Kidney (tissue), 22 donors: ENCODE measurements at places on chromosomes 12 and 14. TPM values are rescaled to one million over a fixed set of nuclear protein-coding genes. Genes with fewer than 3 reads are reported as not detected.
A peak's percentile ranks its signal among the peaks of the same experiment; 100 is the strongest.

PLEKHG3 gene
- 127 TPM for total RNA-seq

DNA sequence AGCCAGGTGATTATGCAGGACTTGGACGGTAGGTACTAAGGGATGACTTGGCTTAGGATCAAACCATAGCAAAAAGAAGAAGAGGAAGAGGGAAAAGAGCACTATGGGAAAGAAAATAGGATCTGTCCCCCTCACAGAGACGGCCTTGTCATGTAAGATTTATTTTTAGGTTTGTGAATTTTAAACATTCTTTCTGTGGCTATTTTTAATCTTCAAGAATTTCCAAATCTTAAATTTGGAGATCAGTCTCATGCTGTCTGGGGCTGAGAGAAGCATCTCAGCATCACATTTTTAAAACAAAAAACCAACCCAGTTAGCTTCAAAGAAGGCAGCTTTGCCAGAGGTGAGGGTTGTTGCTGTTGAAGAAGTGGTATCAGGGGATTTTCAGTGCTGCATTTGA is 52.6 kb upstream of the STRN3 start:
- DNase-seq, result no peak
- no peak overlapping the region for H3K4me3 ChIP-seq
- no peaks in the 10 kb centered on the region for H3K36me3 ChIP-seq
- no peak overlapping the region for H3K27ac ChIP-seq
- H3K4me1 ChIP-seq, result no peaks in the 10 kb centered on the region

TPH2 gene
- total RNA-seq, result not detected

GRCh38 chr14:101839236-101839635 is 77.7 kb downstream of the PPP2R5C start:
- DNase-seq, result no peak
- H3K4me3 ChIP-seq, result no peak overlapping the region
- H3K4me1 ChIP-seq, result peaks cover 16% of the 10 kb centered on the region
- H3K36me3 ChIP-seq, result no peaks in the 10 kb centered on the region

CELA1 gene
- not detected for total RNA-seq

IFNG-AS1 gene
- 0.85 TPM for total RNA-seq

TAS2R14 gene
- 3.9 TPM for total RNA-seq

- H3K27me3 ChIP-seq, result no peaks in the 10 kb centered on the region
- H3K4me1 ChIP-seq, result no peaks in the 10 kb centered on the region
- no peak for DNase-seq
- no peak overlapping the region for H3K4me3 ChIP-seq
- no peak overlapping the region for H3K27ac ChIP-seq
Observed at GRCh38 chr12:14614704-14615121, 47.0 kb upstream of the PLBD1 start.

TEX52 gene
- not detected for total RNA-seq

GRCh38 chr12:19967431-19967830 is 400.9 kb upstream of the PDE3A start:
- no peak overlapping the region for H3K4me3 ChIP-seq
- no peaks in the 10 kb centered on the region for H3K27me3 ChIP-seq

RNASE3 gene
- 0.38 TPM for total RNA-seq

DNA sequence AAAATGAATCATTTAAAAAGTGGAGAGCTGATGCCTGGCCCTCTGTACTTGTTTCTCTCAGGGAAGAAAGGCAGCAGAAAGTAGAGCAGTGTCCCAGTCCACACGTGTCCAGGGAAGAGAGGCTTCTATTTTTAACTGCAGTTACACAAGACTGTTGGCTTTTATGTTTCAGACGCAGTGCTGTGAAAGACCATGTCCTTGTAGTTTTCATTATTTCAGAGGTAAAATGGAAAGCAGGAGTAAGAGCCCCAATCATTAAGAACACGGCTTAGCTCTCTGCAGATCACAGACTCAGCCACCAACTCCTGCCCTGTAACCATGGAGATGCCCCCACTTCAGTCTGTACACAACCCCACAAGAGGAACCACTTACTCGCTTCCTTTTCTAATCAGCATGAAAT is 336.3 kb downstream of the DAD1 start:
- no peaks in the 10 kb centered on the region for H3K4me1 ChIP-seq
- DNase-seq, result no peak

- no peaks in the 10 kb centered on the region for H3K36me3 ChIP-seq
- H3K27ac ChIP-seq, result no peak overlapping the region
- no peaks in the 10 kb centered on the region for H3K4me1 ChIP-seq
- no peak overlapping the region for H3K4me3 ChIP-seq
Observed at GRCh38 chr14:57066887-57067513, 201.7 kb downstream of the EXOC5 start.

GRCh38 chr12:112750971-112751370 is 40.6 kb upstream of the RPH3A start:
- no peaks in the 10 kb centered on the region for H3K4me1 ChIP-seq
- no peak overlapping the region for H3K4me3 ChIP-seq

DNA sequence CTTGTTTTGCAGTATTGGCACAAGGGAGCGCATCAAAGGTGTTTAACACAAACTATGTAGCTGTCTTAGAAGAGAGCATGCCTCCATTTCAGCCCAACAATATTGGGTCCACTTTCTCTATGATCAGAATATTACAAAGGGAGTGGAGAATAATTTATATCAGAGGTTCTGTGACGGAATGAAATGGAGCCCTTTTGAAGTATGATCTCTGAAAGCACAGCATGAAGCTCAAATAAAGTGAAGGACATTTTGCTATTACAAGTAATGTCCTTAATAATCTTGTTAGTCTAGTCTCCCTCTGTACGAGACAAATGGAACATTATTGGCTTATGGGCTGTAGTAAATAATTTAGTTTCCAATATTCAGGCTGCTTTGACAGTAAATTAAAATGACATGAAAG is 302.7 kb downstream of the NPAS3 start:
- H3K4me1 ChIP-seq, result no peaks in the 10 kb centered on the region
- H3K27ac ChIP-seq, result no peak overlapping the region
- no peaks in the 10 kb centered on the region for H3K27me3 ChIP-seq
- no peak for DNase-seq

DNA sequence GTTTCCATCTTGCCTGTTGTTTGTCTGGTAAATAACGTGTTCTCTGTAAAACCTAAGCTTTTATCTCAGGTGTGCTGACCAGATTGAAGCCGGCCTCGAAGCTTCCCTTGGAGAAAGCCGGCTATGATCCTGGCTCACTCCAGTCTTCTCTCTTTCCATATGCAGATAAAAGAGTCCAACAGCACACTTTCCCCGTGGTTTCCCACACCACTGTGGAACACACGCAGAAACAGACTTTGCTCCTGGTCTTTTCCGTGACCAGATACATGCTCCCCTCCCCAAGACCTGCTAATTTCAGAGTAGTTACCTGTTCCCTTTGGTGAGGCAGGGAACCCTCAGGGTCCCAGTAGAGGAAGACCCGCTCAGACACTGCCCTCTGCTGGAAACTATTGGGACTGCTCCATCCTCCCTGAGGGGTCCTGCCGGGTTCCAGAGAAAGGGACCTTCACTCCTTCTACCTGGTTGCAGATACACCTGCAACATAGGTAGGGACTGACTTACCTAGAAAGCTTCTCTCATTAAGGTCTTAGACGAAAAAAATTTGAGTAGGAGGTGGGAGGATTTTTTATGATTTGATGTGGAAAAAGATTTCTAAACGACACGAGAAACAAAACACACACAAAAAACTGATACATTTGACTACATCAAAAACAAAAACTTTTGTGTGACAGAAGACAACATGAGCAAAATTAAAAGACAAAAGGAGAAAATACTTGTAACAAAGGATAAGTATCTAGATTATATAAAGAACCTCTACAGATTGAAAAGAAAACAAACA is 415.4 kb upstream of the CCDC196 start:
- H3K27ac ChIP-seq, result no peak overlapping the region
- H3K27me3 ChIP-seq, result no peaks in the 10 kb centered on the region
- no peak overlapping the region for H3K4me3 ChIP-seq

GRCh38 chr14:76773956-76774820 is 12.9 kb downstream of the VASH1 start:
- H3K4me3 ChIP-seq, result no peak overlapping the region
- peaks cover 4% of the 10 kb centered on the region for H3K4me1 ChIP-seq
- no peak for DNase-seq

GRCh38 chr14:99884834-99885648 is 91.8 kb downstream of the EML1 start:
- no peaks in the 10 kb centered on the region for H3K4me1 ChIP-seq
- H3K27me3 ChIP-seq, result no peaks in the 10 kb centered on the region
- no peak overlapping the region for H3K27ac ChIP-seq
- H3K4me3 ChIP-seq, result no peak overlapping the region

FAIM2 gene
- total RNA-seq, result 5.5 TPM

- H3K27ac ChIP-seq, result no peak overlapping the region
- no peaks in the 10 kb centered on the region for H3K4me1 ChIP-seq
Observed at GRCh38 chr14:72898448-72898847, 4.5 kb upstream of the DPF3 start.

- H3K36me3 ChIP-seq, result no peaks in the 10 kb centered on the region
- no peaks in the 10 kb centered on the region for H3K27me3 ChIP-seq
- no peak overlapping the region for H3K27ac ChIP-seq
- DNase-seq, result peak; percentile 88
Observed at GRCh38 chr12:57452937-57453509, 2.1 kb upstream of the INHBE start.

GRCh38 chr14:51564986-51565604 is 86.6 kb upstream of the FRMD6 start:
- H3K4me3 ChIP-seq, result no peak overlapping the region
- H3K27ac ChIP-seq, result no peak overlapping the region
- DNase-seq, result no peak
- no peaks in the 10 kb centered on the region for H3K36me3 ChIP-seq

PSME2 gene
- 148 TPM for total RNA-seq

DNA sequence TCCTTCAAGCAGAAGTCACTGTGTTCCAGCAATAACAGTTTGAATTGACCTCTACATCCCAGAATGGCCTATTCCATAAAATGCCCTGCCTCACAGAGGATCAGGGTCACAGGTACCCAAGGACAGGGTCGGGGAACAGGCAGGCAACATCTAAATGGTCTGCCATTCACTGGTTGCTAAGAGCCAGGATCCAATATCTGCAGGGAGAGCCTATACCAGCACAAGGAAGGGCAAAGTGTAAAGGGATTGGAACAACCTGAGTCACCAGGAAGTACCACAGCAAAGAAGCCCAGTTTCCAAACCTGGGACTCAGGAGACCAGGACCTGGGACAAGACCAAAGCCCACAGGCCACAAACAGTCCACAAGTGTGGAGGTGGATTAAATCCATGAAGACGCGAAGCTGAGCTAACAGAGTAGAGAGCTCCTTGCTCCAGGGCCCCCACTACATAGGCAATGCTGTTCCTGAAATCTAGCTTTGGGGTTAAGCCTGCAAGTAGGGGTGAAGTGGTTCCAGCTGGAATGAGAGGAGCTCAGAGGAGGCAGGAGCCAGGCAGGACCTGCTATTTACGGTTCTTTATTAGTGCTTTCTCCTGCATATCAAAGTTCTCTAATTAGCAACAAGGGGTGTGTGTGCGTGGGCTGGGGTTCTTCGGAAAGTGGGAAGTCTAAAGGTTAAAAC is 274.3 kb downstream of the BCL11B start:
- no peak overlapping the region for H3K4me3 ChIP-seq
- no peak overlapping the region for H3K27ac ChIP-seq
- no peaks in the 10 kb centered on the region for H3K36me3 ChIP-seq
- no peaks in the 10 kb centered on the region for H3K27me3 ChIP-seq
- no peaks in the 10 kb centered on the region for H3K4me1 ChIP-seq

GRCh38 chr12:33670284-33670683 is 230.7 kb upstream of the SYT10 start:
- no peak overlapping the region for H3K27ac ChIP-seq
- H3K27me3 ChIP-seq, result no peaks in the 10 kb centered on the region
- no peaks in the 10 kb centered on the region for H3K4me1 ChIP-seq
- DNase-seq, result no peak
- H3K4me3 ChIP-seq, result no peak overlapping the region

COX8C gene
- total RNA-seq, result not detected

- no peak overlapping the region for H3K27ac ChIP-seq
- no peak for DNase-seq
- H3K4me1 ChIP-seq, result no peaks in the 10 kb centered on the region
- no peaks in the 10 kb centered on the region for H3K27me3 ChIP-seq
- H3K36me3 ChIP-seq, result no peaks in the 10 kb centered on the region
- H3K4me3 ChIP-seq, result no peak overlapping the region
Observed at GRCh38 chr12:68175557-68176061, 16.1 kb upstream of the IFNG start.

GRCh38 chr14:101173698-101174521 is 270.4 kb upstream of the RTL1 start:
- no peaks in the 10 kb centered on the region for H3K4me1 ChIP-seq
- H3K4me3 ChIP-seq, result no peak overlapping the region
- H3K36me3 ChIP-seq, result no peaks in the 10 kb centered on the region
- no peak overlapping the region for H3K27ac ChIP-seq
